IMR-90 (cell line): ENCODE measurements at places on chromosomes 11 and 22.

- DNase-seq, result no peak
These were observed 18.9 kb downstream of the CAT start for GRCh38 chr11:34457607-34458006.

- DNase-seq, result no peak
These were observed 335.8 kb downstream of the AASDHPPT start for GRCh38 chr11:106413222-106413621.

- peak; percentile 70 for DNase-seq
These were observed 208.6 kb downstream of the DBX1 start for GRCh38 chr11:19951558-19952115.

DNA sequence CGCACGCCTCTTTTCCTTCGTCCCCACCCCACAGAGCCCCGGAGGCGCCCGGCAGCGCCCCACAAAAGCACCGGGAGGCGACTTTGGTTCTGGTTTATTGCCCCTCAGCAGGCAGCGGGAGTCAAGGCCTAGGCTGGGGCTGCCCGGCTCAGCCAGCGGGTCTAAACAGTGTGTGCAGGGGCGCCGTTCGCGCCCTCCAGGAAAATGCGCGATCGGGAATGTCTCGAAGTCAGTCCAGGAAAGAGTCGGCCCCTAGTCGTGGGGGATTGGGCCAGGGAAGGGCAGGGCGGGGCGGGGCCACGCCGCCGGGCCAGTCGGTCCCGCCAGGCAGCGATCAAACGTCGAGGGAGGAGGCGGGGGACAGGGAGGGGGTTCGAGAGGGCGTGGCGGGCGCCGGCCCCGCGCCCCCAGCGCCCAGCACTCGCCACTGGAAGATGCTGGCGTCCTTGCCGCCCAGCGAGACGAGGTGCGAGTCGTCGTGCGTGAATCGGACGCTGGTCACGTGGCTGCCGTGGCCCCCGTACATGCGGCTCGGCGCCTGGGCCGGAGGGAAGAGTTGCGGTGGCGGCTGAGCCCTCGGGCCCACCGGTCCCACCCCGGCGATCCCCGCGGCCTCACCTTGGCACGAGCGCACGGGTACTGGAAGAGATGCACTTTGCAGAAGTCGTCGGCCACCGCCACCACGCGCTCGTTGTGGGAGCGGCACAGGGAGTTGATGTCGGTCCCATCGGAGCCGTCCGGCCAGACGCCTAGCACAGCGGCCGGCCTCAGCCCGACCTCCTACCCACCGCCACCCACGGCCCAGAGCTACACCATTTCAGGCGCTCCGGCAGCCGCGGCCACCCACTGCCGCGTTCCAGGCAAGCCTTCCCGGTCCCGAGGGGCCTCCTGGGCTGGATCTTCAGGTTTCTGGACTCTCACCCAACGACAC is 741 bp upstream of the MTA2 start:
- DNase-seq, result peak; percentile 46

- DNase-seq, result no peak
These were observed 191.1 kb downstream of the NTM start for GRCh38 chr11:131561501-131561900.

DNA sequence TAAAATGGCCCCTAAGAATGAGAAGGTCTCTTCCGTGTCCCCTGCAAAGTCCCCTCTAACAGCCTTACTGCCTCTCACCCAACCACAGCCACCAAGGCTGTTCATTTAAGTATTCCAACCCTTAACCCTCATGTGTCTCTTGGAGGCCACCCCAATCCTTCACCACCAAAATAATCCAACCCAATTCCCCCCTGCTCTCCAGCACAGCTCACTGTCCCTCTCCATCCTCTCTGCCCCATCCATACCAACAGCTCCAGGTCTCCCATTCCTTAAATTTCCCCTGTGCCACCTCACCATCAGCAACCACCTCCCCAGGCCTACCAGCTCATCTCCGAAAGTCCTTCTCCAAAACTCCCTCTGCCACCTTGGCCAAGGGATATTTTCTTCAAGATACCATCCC is 1.4 kb downstream of the FAM168A start:
- DNase-seq, result no peak

DNA sequence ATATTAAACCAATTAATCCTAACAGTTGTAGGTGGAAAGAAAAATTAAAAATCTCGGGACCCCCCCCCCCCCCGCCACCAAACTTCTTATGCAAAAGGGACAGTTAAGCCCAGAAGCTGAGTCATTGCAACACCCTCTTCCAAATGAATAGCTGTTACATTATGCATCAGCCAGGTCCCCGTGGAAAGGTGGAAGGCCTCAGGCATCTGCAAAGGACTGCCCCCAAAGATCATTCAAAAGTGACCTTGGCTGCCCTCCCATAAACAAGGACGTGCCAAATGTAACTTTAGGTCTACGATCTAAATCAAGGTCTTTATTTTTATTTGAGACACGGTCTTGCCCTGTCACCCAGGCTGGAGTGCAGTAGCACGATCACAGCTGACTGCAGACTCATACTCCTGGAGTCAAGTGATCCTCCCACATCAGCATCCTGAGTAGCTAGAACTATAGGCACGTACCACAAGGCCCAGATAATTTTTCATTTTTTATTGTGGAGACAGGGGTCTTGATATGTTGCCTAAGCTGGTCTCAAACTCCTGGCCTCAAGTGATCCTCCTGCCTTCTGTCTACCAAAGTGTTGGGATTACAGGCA is 22.8 kb downstream of the SYN3 start:
- DNase-seq, result no peak

GRCh38 chr11:8652140-8652539 is 30.3 kb downstream of the TRIM66 start:
- DNase-seq, result peak; percentile 99
